ENCODE measurements at places on chromosomes 16 and 17. TPM values are rescaled to one million over a fixed set of nuclear protein-coding genes. Genes with fewer than 3 reads are reported as not detected.
A peak's percentile ranks its signal among the peaks of the same experiment; 100 is the strongest.

DNA sequence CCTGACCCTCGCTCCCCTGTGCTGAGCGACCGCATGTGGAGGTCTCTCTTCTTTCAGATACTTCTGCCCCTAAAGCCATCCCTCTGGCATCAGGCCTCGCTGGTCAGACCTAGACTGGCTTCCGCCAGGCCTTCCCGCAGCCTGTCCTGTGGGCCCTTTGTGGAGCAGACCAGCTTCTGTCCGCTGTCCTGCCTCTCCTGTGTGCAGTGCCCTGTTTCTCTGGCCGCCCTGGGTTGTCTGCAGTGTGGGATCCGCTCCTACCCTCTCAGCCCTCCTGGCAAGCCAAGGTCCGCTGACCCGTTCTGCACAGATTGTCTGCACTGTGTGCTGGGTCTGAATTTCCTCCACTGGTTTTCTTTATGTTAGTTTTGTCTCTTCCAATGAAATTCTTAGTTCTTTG lies 21.5 kb upstream of the MC1R start:
- DNase-seq = no peak

DNA sequence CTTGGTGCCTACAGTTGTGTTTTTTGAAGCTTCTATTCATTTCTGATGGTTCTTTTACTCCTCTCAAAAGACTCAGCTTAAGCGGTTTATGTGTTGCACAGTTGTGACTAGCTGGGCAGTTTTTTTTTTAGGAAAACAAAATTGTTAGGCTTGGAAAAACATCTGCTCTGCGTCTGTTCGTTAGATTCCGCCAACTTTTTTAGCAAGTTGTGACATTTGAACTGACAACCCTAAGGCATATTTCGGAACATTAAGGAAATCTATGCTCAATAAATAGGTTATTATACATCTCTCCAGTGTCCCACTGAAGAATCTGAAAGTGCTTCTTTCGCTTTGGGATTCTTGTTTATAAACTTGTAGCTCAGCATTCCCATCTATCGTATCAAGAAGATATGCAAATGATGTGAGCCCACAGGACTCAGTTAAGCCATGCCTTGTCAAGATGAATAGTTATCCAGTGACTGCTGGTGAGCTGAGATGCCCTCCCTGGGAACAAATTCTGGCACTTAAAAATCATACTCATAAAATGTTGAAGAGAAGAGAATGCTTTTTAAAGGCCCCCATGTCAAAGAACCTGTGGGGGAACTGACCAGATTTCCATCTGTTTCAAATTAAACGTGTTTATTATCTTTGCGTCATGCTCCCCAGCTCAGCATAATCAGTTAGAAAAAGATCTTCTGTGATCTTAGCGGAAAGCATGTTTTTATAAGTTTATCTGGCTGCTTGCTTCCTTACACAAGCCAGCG lies 109.0 kb upstream of the FAM20A start:
- peak; percentile 76 for DNase-seq

- no peak for DNase-seq
Observed at GRCh38 chr17:56656701-56657327, 63.3 kb downstream of the NOG start.

GRCh38 chr17:2362416-2362815 lies 25.1 kb downstream of the SGSM2 start:
- DNase-seq = no peak

GRCh38 chr16:47599512-47599911 lies 138.4 kb downstream of the PHKB start:
- no peak for DNase-seq

- no peak for DNase-seq
Observed at GRCh38 chr17:69066482-69066881, 5.8 kb upstream of the ABCA9 start.

DNA sequence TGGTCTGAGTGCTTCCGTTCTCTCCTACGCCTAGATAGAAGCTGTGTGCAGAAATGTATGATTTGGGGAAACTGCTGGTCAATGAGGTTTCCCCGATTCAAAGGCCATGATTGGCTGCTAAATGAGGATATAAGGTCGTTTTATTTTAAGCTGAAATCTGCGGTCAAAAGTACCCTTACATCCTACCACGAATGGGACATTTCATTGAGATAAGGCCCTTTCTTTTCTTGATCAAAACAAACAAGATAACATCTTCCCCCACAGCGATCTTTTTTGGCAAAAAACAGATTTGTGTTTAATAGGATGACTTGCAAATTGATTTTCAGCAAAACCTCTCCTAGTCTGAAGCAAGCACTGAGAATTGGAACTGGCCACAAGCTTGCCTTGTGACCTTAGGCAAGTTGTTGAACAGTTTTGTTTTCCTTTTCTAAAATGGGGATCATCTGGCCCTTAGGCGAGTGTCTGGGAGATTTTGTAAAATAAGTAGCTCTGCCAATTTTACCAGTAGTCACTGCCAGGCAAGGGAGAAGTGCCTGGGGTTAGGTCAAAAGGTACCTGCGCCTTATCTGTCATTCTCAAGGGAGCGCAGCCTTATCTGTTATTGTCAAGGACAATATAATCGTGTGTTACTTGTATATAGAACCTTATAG lies 635 bp downstream of the SCPEP1 start:
- peak; percentile 5 for DNase-seq

GRCh38 chr17:58268326-58268725 lies 12.4 kb downstream of the MPO start:
- no peak for DNase-seq

DNA sequence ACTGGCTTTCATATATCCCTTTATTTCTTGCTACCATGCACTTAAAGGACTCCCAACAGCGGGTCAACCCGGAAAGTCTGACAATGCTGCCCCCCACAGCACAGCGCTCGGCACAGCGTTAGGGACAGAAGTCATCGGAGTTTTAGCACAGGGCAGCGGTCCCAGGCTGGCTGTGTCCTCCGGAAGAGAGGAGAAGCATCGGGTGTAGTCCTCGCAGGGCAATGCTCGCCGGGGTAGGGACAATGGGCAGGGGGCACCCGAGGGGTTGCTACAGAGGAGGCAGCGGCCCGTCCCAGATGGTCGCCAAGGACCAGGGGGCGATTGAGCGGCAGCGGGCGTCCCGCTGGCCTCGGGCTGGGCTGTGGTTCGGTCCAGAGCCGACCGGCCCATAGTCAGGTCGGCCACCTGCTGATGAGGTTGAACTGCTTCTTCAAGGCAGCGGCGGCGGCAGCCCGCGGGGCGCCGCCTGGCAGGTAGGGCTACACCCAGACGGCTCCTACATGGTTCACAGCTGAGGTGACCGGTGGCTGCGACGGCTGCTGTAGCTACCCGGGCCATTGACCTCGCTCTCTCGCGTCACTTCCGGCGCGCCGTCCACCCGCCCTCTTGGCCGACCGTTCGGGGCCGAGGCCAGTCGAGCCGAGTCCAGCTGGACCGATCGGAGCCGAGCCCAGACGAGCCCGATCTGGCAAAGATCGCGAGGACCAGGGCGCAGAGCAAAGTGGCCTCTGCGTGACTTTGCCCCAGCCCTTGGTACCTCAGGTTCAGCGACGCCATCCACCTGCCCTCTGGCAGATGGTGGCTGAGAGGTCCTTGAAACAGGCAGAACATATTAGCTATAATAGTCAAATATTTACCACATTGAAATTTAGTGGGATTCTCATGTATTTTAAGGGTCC lies 4.7 kb upstream of the LCMT1 start:
- peak; percentile 77 for DNase-seq

DNA sequence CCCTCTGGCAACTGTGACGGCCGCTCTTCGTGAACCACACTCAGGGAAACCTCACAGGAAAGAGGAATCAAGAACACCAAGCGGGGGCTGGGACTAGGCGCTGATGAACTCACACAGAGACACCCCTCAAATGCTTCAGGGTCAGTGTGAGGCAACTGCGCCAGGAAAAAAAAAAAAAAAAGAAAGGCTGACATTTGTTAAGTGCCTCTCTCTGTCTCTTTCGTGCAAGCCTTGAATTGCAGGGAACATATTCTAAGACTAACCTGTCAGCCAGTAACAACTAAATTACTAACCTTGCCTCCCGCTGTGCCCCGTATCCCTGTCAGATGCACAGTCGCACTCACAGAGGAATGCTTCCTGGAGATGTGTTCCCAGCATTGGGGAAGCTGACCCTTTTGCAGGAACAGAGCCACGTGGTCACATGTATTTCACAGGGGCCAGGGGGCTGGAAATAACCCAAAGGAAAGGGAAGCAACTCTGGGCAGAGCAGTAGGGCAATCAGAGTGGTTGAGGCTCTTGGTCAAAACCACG lies 247.8 kb downstream of the XYLT1 start:
- no peak for DNase-seq

GRCh38 chr16:56915336-56916119 lies 16.4 kb upstream of the HERPUD1 start:
- DNase-seq = no peak

DNA sequence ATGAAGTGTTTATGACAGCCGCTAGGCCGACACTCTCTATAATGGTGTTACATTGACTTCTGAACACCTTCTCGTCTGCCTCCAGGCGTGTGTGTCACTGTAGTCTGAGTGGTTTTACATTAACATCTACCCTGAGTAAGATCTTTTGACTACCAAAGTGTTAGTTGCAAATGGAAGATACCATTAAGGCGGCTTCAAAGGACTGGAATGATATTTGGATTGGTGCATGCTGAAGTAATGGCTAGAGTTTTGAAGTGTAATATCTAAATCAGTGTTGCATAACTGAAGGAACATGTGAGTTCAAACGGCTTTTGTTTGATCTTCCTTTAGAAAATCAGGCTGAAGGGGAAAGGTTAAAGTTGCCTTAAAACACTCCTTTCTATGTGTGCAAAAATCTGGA lies 52.2 kb downstream of the BCAS3 start:
- DNase-seq = peak; percentile 4

- no peak for DNase-seq
Observed at GRCh38 chr16:84595052-84595481, 22.8 kb downstream of the COTL1 start.

- no peak for DNase-seq
Observed at GRCh38 chr16:77033516-77033915, 157.5 kb upstream of the MON1B start.

Gene CDRT15
- not detected for polyA plus RNA-seq

Gene UTP4
- 60.3 TPM for polyA plus RNA-seq

Gene TMEM100
- 0.21 TPM for polyA plus RNA-seq

Gene EFCAB5
- 0.14 TPM for polyA plus RNA-seq

Gene PLCD3
- 39.0 TPM for polyA plus RNA-seq

Gene OR2C1
- 0.05 TPM for polyA plus RNA-seq

Gene CALB2
- 0.24 TPM for polyA plus RNA-seq
